ENCODE measurements at places on chromosomes 11 and 22. TPM values are rescaled to one million over a fixed set of nuclear protein-coding genes. Genes with fewer than 3 reads are reported as not detected.

OOSP3 gene
- not detected for total RNA-seq

GRCh38 chr11:22479971-22480720 is 142.0 kb downstream of the SLC17A6 start:
- no peak for DNase-seq

DNA sequence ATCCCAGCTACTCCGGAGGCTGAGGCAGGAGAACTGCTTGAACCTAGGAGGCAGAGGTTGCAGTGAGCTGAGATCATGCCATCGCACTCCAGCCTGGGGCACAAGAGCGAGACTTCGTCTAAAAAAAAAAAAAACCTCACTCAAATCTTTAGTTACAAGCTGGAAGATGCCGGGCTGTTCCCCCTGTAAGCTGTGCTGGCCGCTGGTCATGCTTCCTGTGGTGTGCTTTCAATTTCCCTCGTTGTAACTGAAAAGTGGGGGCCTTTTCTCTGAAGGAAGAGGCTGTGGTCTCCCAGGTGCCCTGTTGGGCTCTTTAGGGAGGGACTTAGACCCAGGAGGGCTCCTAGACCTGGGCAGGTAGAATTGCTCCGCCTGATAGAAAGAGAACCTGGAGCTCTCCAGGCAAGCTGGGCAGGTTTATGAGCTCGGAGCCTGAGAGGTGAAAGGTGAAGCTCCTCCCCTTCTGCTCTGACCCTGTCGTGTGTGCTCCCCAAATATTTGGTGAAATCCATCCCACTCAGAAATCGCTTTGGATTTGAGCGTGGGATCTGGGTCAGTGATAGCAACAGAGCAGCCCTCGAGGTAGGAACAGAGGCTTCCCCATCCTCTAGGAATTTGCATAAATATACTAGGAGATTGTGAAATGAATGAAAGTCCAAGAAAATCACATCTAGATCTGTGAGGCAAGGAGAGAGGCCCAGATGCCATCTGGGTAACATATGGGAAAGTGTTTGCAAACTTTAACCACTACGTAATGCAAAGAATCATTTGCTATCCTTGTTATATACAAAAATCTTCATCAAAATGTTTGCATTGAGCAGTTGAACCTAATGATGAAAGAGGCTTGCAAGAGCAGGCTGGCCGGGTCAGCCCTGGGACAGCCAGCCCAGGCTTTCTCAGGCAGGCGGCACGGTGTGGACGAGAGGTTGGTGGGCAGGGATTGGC is 154.3 kb downstream of the FBXO7 start:
- DNase-seq, result no peak

GRCh38 chr11:16986434-16987204 is 27.6 kb downstream of the PLEKHA7 start:
- no peak for DNase-seq

GRCh38 chr11:41970681-41971080 is 511.2 kb upstream of the LRRC4C start:
- DNase-seq, result no peak

DNA sequence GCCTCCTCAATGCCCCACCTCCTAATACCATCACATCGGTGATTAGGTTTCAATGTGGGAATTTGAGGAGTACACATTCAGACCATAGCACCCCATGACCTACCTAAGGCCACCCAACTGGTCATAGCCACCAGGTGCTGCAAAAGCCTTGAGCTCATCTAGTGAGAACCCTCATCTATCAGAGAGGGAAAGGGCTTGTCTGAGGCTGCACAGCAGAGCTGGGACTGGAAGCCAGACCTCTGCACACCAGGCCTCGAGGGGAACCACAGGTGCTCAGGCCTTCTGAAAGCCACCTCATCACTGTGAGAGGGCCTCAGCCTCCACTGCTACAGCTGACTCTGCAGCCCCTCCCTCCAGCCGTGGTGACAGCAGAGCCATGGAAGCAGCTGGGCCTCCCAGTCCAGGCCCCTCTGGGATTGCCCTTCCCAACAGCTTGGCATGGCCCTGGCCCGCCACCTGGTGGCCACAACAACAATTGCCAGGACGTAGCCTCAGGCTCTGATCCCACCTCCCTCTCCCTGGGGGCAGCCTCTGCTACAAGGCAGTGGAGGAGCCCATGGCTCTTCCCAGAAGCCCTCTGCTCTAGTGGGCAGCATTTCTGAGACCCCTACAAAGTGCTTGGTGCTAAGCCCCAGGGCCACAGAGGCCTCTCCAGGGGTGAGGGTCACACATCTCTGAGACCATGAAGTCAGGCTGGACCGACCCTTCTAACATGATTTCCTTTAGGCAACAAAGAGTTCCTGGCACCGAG is 41.0 kb upstream of the PRDM11 start:
- no peak for DNase-seq

- DNase-seq, result no peak
Observed at GRCh38 chr11:22466351-22466750, 128.2 kb downstream of the SLC17A6 start.

CASP1 gene
- total RNA-seq, result 58.9 TPM

DNA sequence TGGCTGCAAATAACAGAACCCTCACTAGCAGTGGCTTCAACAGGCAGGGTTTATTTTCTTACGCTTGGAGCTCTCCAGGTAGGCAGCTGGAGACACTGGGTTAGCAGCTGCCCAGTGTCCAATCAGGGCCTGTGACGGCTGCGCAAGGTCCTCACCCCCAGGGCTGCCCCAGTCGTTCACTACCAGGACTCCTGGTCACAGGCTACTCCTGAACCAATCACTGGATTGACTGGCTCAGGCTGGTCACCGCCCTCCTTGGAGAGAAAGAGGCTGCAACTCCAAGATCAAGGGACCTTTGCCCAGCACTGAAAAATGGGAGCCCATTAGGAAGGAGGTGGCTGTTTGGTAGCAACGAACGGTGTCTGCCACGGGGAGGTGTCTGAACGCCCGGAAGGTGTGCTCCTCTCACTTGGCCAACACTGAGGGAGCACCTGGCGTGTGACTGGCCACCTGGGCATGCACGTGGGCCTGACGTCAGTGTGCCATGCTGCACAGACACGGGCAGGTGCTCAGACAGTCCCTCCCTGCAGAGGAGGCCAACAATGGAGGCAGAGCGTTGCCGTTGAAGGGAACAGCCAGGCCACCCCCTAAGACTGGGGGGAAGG is 5.1 kb downstream of the ARSA start:
- no peak for DNase-seq

- DNase-seq, result no peak
Observed at GRCh38 chr11:77502346-77502905, 28.5 kb upstream of the PAK1 start.

DNA sequence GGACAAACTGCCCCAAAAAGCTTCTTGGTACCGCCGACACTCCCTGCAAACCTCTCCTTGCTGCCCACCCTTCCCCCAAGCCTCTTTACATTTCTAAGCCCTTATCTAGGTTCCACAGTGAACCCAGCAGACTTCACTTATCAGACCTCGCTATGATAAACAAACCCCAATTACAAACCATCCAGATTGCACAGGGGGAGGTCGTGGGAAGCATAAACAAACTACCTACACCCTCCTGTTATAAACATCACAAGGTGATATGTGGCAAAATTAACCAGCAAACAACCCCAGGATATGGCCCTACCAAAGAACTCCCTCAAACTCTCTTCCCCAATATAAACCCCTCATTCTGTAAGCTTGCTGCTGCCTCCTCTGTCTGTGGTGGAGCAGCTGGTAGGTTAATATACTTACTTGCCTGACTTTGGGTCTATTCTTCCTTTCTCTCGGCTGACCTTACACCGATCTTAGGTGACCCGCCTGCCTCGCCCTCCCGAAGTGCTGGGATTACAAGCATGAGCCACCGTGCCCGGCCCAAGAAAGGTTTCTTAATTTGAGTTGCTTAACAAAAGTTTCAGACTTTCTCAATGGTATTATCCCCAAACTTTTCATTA is 66.0 kb upstream of the TENM4 start:
- DNase-seq, result no peak

GRCh38 chr11:27158456-27159334 is 118.1 kb downstream of the BBOX1 start:
- no peak for DNase-seq

GRCh38 chr22:30485362-30485988 is 13.7 kb upstream of the SEC14L3 start:
- no peak for DNase-seq

DNA sequence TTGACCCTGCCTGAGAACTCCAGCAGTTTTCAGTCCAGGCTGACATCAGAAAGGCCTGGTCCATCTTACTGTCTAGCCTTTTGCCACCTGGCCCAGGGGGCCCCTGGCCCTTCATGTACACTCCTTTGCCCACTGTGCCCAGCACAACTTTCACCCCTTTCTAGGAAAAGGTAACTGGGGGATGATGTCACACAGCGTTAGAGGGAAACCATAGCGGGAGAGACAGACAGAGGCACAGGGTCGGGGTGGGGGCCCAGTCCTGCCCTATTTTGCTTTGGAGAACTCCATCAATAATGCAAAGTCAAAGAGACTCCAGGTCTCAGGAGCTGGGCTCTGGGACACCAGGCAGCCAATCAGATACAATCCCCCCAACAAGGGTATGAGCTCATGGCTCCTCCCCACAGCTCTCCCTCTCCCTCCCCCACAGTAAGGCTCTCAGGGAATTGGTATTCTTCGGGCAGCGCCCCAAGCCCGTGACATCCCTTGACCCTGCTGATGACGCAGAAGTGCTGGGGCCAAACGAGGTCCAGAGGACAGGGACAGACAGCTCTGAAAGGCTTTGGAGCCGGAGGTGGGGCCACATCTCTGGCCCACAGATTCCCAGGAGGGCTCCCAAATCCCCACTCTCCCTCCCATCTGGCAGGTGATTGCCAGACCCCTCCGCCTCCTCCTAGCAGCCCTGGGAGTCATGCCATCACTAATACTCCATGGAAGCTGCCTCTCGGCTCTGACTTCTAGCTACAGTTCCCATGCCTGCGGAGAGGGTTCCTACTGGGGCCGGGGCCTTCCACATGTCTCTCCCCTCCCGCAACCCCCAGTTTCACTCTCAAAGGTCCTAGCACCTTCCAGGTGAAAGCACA is 5.9 kb downstream of the USP2 start:
- no peak for DNase-seq

- no peak for DNase-seq
Observed at GRCh38 chr11:119560291-119560690, 137.3 kb upstream of the THY1 start.

PLEKHB1 gene
- total RNA-seq, result 0.87 TPM

- DNase-seq, result no peak
Observed at GRCh38 chr11:22006901-22007300, 186.0 kb upstream of the ANO5 start.

GRCh38 chr11:119018074-119018938 is at the start of the genes RPS25 and TRAPPC4:
RPS25 (minus strand) TSS chr11:119018343; CDS start chr11:119018284, 59 bp downstream.
TRAPPC4 (plus strand) TSS chr11:119018766; CDS start chr11:119018796, 30 bp downstream.
- peak; percentile 64 for DNase-seq

- no peak for DNase-seq
Observed at GRCh38 chr11:130808541-130808940, 107.7 kb downstream of the SNX19 start.

DNA sequence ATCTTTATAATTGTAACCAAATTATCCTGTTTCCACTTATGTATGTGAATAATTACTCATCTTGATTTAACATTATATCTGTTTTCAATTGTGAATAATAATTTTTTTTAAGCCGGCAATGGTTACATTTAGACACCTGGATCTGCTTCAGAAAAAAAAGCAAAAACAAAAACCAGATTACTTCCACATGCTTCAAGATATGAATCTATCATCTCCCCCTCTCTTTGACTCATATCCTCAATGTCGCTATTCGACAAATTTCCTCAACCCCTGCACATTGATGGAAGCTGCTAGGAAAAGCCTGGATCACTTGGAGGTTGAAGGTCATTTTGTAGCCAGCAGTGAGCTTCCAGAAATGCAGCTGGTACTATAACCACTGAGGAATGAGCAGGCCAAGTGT is 42.7 kb downstream of the SLC1A2 start:
- DNase-seq, result no peak

DNA sequence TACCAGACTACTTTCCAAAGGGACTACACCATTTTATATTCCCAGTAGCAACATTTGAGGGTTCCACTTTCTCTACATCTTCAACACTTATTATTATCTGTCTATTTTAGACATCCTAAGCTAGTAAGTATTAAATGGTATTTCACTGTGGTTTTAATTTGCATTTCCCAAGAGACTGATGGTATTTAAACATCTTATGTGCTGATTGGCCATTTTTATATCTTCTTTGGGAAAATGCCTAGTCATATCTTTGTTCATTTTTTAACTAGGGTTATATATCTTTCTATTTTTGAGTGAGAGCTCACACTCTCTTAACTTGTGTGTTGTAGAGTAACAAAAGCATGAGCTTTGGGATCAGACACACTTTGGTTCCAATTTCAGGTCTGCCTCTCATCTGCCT is 73.7 kb downstream of the PRCP start:
- DNase-seq, result no peak

DNA sequence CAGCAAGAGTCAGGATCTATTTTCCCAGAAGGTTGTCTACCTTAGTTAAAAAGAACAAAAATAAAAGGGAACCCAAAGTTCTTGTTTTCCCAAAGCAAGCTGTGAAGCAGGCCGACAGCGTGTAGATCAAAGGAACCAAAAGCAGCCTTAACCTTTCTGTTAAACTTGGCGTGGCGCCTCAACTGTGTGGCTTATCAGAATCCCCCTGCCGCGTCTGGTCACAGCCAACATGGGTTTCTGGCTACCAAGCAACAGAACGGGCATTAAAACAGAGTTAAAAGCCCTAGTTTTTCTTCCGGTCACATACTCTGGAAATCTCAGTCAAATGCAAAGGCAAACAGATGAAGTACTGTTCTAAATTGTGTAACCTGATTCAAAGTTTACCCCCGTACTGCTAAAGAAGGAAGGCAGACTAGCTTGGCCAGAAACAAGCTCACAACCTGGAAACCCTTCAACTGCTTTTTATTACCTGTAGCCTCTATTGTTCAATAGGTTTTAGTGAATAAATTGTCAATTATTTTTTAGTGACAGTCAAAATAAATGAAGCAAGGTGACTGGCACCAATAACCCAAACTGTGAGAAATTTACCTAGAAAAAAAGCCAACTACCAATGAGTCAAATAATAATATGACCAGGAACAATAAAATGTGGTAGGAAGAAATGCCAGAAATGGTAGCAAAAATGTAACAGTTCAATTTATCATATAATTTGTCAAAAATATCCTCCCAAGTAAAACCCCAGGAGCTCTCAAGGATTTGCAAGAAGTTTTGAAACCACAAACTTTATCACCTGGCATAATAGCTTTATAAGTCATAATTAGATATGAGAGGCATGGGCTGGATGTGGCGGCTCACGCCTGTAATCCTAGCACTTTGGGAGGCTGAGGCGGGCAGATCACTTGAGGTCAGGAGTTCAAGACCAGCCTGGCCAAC is 21.4 kb downstream of the CHKA start:
- no peak for DNase-seq

SUSD2 gene
- total RNA-seq, result 1.5 TPM

JAML gene
- total RNA-seq, result 4.3 TPM

GRCh38 chr11:79088967-79089366 is 351.9 kb downstream of the TENM4 start:
- no peak for DNase-seq

DNA sequence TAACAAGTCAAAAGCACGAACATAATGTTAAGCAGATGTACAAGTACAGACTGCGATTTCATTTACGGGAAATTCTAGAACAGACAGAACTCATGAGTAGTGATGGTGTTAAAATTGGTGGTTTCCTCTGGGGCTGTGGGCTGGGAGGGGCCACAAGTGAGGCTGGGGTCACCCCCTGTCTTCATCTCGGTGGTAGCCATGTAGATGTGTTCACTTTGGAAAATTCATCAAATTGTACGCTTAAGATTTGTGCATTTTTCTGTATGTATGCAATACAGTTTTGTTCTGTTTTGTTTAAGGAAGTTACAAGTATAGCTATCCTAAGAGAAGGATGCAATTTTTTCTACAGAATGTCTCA is 504 bp upstream of the ASCC2 start:
- no peak for DNase-seq
